ENCODE measurements at places on chromosomes 11 and 22.

- DNase-seq, result no peak
Measured at GRCh38 chr11:128830290-128831173, 36.6 kb downstream of the KCNJ1 start.

GRCh38 chr22:47135338-47135737 is 372.9 kb downstream of the TBC1D22A start:
- no peak for DNase-seq

- DNase-seq, result no peak
Measured at GRCh38 chr11:19912958-19913892, 200.6 kb downstream of the NAV2 start.

DNA sequence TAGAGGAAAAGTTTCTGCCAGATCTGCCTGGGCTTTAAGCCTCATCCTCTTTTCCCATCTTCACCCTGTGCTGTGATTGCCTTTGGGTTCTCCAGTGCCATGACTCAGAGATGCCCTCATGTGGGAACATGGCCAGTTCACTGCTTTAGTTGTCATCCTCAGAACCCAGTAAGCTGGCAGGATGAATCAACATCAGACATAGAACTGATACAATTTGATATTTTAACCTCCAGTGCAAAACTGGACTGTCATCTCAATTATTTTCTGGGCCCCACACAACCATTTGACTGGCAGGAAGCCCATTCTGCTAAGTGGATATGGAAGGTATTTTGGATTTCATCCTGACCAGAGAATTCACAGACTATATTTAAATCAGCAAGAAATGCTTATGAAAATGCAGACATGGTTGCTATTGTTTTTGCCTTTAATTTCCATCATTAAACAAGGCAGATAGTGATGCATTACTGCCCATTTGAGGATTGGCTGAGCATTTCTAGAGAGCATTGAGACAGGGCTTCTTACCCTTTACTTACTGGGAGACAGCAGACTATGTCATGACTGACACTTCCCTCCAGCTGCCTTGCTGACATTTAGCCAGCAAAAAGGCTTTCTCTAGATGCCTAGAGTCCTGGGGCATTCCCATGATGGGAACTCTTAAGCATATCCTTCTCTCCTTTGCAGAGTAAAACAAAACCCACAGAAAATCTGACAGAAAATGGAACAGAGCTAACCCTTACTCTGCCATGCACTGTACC is 327.1 kb upstream of the MTNR1B start:
- DNase-seq, result no peak

GRCh38 chr11:123601136-123601535 is 53.3 kb downstream of the SCN3B start:
- no peak for DNase-seq

DNA sequence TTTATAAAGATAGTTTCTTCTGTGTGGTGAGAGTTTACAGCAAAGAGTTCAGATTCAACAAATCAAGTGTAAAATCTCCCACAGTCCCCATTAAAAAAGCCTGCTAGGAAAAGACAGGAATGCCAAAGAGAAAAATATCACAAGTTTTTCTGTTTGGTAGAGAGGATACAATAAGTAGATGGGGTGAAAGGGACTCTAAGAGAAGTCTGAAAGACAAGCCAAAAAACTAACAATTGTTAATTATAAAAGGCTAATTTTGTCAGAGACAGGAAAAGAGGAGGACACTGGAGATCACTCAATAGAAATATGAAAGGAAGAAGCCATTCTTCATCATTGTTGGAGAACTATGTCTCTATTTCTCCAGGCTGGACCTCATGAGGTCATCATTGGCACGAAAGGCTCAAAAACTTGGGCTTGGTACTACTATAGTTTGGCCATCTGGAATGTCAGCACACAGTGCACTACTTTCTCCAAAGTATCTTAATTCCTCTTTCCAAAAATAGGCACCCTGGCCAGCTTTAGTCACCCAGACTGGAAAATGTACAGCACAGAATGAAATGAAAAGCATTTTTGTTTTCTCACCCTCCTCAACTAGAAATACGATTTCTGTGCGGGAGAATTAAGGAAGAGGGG is 531 bp upstream of the SOX6 start:
- no peak for DNase-seq

- no peak for DNase-seq
Measured at GRCh38 chr22:44529827-44530523, 31.9 kb upstream of the RTL6 start.

Measured in amygdala (tissue), 56 donors.